ENCODE measurements at places on chromosomes 4 and X. TPM values are rescaled to one million over a fixed set of nuclear protein-coding genes. Genes with fewer than 3 reads are reported as not detected.

GRCh38 chr4:33133723-33134122 lies 2413.6 kb downstream of the PCDH7 start:
- H3K27me3 ChIP-seq = no peaks in the 10 kb centered on the region
- H3K4me1 ChIP-seq = no peaks in the 10 kb centered on the region
- DNase-seq = no peak
- no peak overlapping the region for H3K4me3 ChIP-seq

GRCh38 chr4:110514889-110515479 lies 39.0 kb downstream of the ENPEP start:
- H3K4me1 ChIP-seq = peaks cover 10% of the 10 kb centered on the region
- no peak overlapping the region for H3K27ac ChIP-seq
- no peaks in the 10 kb centered on the region for H3K27me3 ChIP-seq

GRCh38 chr4:158817562-158818296 lies 48.9 kb downstream of the FNIP2 start:
- no peaks in the 10 kb centered on the region for H3K36me3 ChIP-seq
- H3K27me3 ChIP-seq = no peaks in the 10 kb centered on the region
- H3K4me3 ChIP-seq = no peak overlapping the region

- H3K4me1 ChIP-seq = peaks cover 10% of the 10 kb centered on the region
- H3K27ac ChIP-seq = peak overlapping the region; percentile 48
Measured at GRCh38 chr4:4323705-4324534, 33.9 kb downstream of the ZBTB49 start.

DNA sequence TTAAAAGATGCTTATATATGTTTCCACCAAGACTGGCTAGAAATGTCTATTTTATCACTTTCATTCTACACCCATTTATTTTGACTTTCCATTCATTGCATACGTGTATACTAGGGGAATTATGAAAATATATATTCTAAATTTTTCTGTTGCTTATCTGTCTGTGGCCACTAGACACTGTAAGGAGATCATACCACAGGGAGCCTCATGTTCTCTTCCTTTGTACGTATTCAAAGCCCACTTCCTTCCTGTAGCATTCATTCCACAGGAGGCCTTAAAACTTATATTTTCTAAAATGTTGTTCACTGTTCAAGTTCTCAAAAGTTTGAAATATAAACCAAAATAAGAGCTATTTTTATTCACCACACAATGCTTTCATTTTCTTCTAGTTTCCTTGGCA lies 1848.9 kb upstream of the TENM3 start:
- H3K36me3 ChIP-seq = no peaks in the 10 kb centered on the region
- H3K4me1 ChIP-seq = no peaks in the 10 kb centered on the region
- no peak overlapping the region for H3K4me3 ChIP-seq
- no peaks in the 10 kb centered on the region for H3K27me3 ChIP-seq

GRCh38 chr4:107035819-107036583 lies at the start of gene DKK2:
Gene DKK2 (minus strand): TSS chr4:107036313. CDS start chr4:107035591, 722 bp downstream.
- H3K36me3 ChIP-seq = no peaks in the 10 kb centered on the region
- peaks cover 98% of the 10 kb centered on the region for H3K27me3 ChIP-seq
- peaks cover 38% of the 10 kb centered on the region for H3K4me1 ChIP-seq
- H3K27ac ChIP-seq = no peak within 1 kb of the TSS
- DNase-seq = no peak

GRCh38 chr4:109157205-109157604 lies 145.3 kb downstream of the COL25A1 start:
- no peaks in the 10 kb centered on the region for H3K36me3 ChIP-seq
- H3K27me3 ChIP-seq = no peaks in the 10 kb centered on the region
- DNase-seq = no peak
- H3K27ac ChIP-seq = no peak overlapping the region
- H3K4me1 ChIP-seq = no peaks in the 10 kb centered on the region
- H3K4me3 ChIP-seq = no peak overlapping the region

DNA sequence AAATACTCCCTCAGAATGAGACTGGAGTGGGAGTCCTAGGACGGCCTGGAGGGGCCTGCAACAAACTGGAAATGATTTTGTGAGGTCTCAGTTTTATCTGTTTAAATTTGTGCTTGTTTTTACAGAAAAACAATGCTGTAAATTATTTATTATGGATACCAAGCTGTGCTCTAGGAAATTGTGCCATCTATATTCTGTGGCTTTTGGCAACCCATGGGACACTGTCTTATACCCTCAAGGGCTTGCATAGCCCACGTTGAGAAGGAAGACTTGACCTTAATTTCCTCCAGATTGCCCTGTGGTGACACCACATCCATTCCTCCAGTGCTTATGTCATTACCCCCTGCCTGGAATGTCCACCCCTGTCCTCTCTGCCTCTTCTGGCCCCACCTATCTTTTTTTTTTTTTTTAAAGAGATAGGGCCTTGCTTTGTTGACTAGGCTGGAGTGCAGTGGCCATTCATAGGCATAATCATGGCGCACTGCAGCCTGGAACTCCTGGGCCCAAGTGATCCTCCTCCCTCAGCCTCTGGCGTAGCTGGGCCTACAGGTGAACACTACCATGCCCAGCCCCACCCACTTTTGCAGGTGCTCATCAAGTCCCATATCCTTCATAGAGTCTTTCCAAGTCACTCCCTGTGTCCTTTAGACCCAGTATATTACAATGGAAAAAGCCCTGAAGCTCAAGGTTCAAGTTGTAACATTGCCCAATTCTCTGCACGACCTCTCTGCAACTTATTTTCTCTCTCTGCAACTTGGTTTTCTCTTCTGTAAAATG lies 77.4 kb downstream of the HPRT1 start:
- no peaks in the 10 kb centered on the region for H3K27me3 ChIP-seq
- H3K4me3 ChIP-seq = no peak overlapping the region
- peaks cover 13% of the 10 kb centered on the region for H3K4me1 ChIP-seq
- DNase-seq = no peak

GRCh38 chr4:114998316-114998715 lies 115.1 kb downstream of the NDST4 start:
- H3K4me3 ChIP-seq = no peak overlapping the region
- no peaks in the 10 kb centered on the region for H3K27me3 ChIP-seq
- DNase-seq = no peak
- H3K36me3 ChIP-seq = no peaks in the 10 kb centered on the region

Gene MUC7
- not detected for total RNA-seq

Gene FAT1
- 59.1 TPM for total RNA-seq

Gene CCKAR
- total RNA-seq = not detected

Gene DAPP1
- 0.74 TPM for total RNA-seq
